ENCODE measurements at places on chromosomes 12 and 14. TPM values are rescaled to one million over a fixed set of nuclear protein-coding genes. Genes with fewer than 3 reads are reported as not detected.

DNA sequence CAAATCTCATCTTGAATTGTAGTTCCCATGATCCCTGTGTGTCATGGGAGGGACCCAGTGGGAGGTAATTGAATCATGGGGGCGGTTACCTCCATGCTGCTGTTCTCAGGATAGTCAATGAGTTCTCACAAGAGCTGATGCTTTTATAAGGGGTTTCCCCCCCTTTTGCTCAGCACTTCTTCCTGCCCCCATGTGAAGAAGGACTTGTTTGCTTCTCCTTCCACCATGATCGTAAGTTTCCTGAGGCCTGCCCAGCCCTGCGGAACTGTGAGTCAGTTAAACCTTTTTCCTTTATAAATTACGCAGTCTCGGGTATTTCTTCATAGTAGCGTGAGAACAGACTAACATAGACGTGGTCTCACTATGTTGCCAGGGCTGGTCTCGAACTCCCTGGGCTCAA is 56.1 kb upstream of the EIF5 start:
- DNase-seq: no peak

DNA sequence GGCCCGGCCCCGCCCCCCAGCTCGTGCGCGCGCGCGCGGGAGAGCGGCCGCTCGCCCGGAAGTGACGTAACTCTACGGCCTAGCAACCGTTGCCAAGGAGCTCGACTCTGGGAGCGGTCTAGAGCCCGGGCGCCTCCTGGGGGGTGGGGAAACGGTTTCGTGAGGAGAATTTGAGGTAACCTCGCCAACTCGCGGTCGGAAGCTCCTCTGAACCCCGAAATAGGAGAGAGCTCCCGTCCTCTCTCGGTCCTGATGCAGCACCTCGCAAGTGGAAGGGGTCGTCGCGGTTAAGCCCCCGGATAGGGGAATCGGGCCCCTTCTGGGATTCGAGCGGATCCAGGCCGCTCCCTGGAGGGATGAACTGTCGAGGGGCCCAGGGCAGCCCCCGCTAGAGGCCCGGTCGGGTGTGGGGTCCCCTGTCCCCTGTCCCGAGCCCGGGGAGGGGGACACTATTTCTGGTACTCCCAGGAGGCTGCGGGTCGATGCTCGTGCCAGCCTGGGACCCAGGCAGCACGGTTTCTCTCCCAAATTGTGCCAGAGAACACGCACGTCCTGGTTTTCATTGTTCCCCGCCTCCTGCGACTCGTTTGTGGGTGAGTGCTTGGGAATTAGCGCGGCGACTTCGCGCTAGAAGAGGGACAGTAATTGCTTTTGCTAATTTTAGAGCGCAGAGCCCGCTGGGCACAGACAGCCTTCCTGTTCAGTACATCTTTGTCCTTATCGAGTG is at the start of gene IFT81:
Gene IFT81, plus strand, starts transcription at position 89 of the 727 bp plus-strand sequence. CDS start 3,024 bp downstream, outside the sequence.
- peak; percentile 95 for DNase-seq

- DNase-seq: peak; percentile 27
Observed at GRCh38 chr12:46770501-46771183, 55.2 kb downstream of the SLC38A4 start.

The CFAP54 gene
- total RNA-seq: 0.51 TPM

DNA sequence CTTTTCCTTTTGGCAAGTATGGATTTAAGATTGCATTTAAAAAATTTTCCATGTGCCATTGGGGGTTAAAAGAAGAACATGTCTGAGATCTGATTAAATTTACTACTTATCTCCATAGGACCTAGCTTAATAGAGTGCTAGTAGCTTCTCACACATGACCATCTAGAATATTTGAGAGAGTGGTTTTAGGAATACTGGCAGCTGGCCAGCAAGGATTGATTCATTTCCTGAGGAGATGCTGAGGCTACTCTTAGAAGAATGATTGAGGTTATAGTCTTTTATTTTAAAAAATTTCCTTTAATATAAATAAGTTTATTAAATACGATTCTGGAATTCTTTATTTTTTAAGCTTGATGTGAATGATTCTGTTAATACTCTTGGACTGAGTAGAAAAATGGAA is 56.2 kb downstream of the MIPOL1 start:
- DNase-seq: peak; percentile 86
